ENCODE measurements at places on chromosomes 3 and 15.
A peak's percentile ranks its signal among the peaks of the same experiment; 100 is the strongest.

GRCh38 chr3:83189634-83190033 lies 1428.2 kb upstream of the GBE1 start:
- no peak for DNase-seq

GRCh38 chr3:52827441-52827840 lies 3.0 kb downstream of the ITIH4 start:
- no peak for DNase-seq

DNA sequence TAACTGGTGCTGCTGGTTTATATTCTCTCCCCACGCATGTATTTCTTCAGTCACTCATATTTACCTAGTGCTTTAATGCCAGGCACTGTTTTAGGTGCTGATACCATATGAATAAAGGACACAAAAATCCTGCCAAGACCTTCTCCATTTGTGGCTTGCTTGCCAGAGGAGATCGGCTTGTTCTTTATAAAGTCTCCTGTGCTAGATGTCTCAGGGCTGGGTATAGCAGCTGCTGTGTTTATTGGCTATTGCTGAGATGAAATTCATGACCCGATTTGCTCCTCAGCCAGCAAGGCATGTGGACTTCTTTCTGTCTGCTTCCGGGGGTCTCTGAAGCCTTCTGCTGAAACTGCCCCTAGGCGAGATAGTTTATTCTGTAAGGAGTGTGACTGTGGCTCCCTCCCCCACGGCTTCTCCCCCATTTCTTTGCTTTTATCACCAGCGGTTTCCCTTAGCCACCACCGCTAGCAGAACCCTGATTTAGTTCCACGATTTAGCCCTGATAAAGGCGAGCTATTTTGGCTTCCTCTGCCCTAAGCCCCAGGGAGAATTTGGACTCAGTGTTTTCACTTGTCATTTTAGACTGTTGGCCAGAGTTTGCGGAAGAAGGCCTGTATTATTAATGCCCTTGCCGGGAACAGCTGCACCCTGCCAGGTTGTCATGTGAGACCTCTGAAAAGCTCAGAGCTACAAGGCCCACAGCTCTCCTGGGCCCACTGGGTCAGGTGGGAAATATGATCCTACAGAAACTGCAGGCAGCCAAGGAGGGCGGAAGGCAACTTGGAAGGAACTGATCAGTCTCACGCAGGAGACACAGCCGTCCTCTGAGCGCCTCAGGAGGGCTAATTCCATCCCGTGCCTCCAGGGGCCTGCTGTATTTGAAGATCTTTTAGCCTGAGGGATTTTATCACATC lies 46.8 kb downstream of the ST6GAL1 start:
- DNase-seq = peak; percentile 91

DNA sequence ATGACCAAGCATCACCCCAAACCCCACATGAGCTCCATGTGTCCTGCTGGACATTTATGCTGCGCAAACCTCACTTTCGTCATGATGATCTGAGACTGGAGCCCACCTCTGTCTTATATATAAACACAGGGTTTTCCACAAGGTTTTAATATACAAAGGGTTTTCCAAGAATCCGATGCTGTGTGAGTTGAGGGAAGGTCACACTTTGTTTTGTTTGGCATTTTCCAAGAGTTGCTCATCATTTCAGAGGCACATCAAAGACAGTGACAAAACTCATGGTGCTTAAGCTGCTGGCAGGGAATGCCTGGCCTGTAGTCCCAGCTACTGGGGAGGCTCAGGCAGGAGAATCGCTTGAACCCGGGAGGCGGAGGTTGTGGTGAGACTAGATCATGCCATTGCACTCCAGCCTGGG lies 20.0 kb downstream of the EFCC1 start:
- DNase-seq = peak; percentile 3

DNA sequence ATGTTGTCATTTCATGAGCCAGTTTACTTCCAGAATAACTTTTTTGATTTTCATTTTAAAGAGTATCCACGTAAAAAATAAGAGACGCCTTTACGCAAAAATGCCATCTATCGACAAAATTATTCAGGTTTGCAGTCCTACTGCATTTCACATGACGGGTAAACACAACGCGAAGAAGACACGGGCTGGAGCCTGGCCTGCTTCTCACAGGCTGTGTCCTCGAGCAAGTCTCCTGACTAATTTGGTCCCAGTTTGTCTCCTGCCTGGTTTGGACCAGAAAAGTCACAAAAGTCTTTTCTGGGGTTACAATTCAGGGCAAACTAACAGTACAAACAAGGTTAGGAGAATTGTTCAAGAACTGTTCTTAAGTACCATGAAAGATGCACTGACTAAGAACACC lies 51.7 kb downstream of the CHSY1 start:
- DNase-seq = no peak

DNA sequence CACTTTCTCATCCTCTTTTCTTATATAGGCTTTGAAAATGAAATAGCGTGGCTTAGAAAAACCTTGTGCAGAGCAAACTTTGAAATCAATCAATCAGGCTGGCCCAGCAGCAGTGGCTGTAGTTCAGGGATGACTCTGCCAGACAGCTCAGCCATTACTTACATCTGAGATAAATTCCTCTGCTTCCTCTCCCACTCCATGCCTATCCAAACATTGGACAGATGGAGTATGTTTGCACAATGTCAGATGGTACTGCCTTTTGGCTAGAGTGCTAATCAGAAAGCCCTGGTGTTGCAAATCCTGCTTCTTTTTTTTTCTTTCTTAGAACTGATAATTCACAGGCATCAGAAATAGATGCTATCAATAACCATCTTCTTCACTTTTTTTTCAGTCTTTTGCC lies 1065.1 kb downstream of the AGBL1 start:
- DNase-seq = no peak

DNA sequence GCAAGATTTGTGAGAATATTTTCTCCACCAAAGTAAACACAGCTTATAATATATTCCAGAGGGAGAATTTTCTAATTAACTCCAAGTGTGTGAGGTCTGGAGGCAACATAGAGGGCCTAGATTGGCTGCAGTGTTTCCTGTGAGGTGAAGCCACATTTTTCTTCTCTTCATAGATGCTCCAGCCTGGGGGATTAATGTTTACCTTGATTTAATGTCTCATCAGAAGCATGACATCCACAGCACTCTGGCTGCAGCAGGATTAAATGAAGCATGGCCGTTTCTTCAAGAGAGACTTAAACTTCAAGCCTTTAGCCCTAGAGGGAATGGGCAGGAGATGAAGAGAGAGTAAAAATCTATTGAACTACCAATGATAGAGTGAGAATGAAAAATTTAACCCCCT lies 137.9 kb upstream of the ZBTB20 start:
- no peak for DNase-seq

- DNase-seq = no peak
These were observed 21.5 kb upstream of the CPNE9 start for GRCh38 chr3:9682096-9682495.

GRCh38 chr3:44068753-44069152 lies 172.9 kb upstream of the TOPAZ1 start:
- DNase-seq = no peak

GRCh38 chr3:141994856-141995255 lies 118.4 kb downstream of the ATP1B3 start:
- no peak for DNase-seq

- DNase-seq = no peak
These were observed 99.6 kb downstream of the FAM43A start for GRCh38 chr3:194785315-194785714.

DNA sequence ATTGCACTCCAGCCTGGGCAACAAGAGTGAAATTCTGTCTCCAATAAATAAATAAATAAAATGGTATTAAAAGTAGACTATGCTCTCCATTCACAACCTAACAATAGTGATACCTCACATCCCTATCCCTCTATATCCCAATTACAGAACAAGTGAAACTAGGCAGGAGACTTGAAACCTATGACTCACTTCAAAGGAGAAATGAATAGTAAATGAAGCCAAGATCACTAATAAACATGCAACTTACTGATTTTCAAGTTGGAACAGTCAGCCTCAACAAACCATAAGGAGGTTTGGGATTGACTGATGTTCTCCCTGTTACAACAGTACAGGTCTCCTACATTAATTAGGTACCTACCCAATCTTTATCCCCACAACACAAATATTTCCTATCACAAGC lies 103.4 kb downstream of the GSK3B start:
- DNase-seq = no peak

GRCh38 chr3:140904521-140904920 lies 37.1 kb upstream of the SLC25A36 start:
- DNase-seq = no peak

- no peak for DNase-seq
These were observed 37.2 kb upstream of the TMEM115 start for GRCh38 chr3:50396502-50396901.

DNA sequence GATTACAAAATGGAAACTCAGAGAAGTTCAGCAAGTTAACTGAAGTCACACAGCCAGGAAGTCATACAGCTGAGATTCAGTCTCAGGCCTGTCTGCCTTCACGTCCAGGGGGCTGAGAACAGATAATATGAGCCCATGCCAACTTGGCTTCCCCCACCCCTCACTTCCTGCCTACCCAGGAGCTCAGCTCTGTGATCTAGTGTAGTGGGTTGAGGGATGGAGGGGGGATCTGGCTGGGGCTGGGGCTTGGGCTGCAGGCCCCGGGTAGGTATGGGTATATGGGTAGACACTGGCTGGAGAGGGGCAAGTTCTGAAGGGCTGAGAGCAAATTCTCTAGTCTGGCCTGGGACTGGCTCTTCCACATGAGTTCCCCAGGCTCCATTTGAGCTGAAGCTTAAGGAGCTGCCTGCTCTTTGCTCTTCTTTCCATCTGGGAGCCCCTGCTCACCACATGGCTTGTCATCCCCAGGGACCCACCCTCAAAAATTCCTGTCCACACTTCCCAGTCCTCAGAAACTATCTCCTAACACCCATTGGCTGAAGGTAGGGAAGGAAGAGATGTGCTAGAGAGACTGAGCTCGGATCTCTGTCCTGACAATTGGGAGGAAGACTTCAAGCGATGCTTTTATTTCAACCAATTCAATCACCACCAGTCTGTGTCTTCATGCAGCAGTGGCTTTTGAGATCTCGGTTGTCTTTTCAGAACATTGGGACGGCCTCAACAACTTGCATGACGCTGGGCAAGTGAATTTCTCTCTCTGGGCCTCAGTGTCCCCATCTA lies 2.0 kb downstream of the RASGRF1 start:
- no peak for DNase-seq

DNA sequence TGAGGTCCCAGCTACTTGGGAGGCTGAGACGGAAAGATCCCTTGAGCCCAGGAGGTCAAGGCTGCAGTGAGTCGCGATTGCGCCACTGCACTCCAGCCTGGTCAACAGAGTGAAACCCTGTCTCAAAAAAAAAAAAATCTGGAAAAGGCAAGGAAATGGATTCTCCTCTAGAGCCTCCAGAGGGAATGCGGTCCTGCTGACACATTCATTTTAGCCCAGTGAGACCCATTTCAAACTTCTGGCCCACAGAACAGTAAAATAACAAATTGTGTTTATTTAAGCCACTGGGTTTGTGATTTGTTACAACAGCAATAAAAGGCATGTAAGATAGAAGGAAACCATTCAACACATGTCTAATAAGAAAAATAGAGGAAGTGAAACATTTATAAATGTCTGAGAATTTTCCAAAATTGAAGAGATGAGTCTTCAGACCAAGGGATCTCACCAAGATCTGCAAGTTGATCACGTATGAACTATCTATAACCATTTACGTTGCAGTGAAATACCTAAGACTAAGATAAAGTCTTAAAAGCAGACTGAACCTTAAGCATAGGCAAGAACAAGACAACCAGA lies at the start of gene HTR3E:
Gene HTR3E (plus strand): TSS at position 254 of the 573 bp plus-strand sequence. CDS start 466 bp downstream, outside the sequence.
- no peak for DNase-seq

GRCh38 chr3:150458001-150458400 lies 49.9 kb downstream of the TSC22D2 start:
- no peak for DNase-seq

GRCh38 chr15:37792351-37792750 lies 142.1 kb upstream of the TMCO5A start:
- DNase-seq = no peak

DNA sequence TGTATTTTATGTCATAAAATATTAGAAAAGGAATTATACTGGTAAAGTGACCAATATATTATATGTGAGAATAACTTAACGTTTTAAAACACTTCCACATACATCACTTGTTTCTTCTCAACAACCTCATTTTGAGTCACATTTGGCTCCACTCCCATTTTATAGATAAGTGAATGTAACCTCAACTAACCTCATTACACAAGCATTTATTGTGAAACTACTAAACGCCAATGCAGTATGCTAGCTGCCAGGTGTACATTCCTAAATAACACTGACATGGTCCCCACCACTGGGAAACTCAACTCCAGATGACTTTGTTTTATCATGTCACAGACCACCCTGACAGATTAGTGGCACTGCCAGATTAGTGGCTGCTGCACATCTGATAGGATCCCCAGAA lies 249.7 kb upstream of the CNTN4 start:
- DNase-seq = no peak

DNA sequence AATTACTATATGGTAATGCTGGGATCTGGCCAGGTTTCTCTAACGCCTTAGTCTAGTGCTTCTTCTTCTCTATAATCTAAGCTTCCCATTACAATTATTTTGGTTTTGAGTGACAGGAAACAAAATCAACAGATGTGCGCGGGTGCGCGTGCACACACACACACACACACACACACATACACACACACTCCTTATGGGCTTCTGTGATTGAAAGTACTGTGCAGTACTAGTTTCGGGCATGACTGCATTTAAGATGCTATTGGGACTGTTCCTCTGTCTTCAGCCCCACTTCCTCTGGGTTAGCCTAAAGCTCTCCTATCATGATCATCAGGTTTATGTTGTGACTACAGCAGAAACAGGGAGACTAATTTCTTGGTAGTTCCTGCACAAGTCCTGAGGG lies 32.2 kb downstream of the EPHB1 start:
- no peak for DNase-seq

DNA sequence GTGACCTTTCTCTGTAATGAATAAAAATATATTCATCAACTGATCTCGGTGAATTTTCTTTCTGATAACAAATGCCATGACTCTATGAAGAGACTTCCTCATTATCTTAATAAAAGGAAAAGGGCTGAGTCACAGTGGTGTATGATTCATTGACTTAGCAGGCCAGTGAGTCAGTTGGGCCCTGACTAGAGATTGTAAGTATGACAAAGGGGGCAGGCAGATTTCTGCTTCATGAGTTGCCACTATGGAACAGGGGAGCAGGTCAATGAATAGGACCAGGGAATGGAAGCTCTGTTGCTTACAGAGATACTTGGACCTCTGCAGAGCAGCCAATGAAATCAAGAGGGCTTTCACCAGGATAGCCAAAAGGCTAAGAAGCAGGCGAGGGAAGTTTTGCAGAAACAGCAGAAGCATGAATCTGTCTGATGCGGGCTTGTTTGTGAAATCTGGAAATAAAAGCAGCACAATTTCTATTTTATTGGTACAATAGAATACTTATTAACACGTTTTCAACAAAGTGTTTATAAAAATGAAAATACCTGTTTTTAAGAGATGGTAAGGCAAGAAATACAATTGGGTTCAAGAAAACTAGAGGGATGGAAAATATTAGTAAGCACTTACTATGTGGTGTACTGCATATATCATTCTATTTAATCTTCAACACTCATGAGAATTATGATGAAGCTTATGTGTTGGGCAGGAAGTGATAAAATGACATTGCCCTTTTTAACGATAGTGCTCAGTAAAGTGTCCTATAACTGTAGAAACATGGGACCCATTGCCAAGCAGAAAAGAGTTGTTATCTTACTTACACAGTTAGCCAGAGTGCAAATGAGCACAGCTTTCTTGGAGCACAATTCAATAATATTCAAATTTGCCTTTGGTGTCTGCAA lies 169.8 kb upstream of the MYRIP start:
- DNase-seq = no peak

Measured in tibial artery (tissue), 4 donors.